ENCODE measurements at places on chromosomes 12 and 14. TPM values are rescaled to one million over a fixed set of nuclear protein-coding genes. Genes with fewer than 3 reads are reported as not detected.

The DPPA3 gene
- not detected for total RNA-seq

The LRRK2 gene
- 44.1 TPM for total RNA-seq

The OTOGL gene
- total RNA-seq: 4.5 TPM

The ARHGDIB gene
- total RNA-seq: 56.6 TPM

The JPH4 gene
- 2.7 TPM for total RNA-seq

The DCN gene
- total RNA-seq: 3,503 TPM

The KRT72 gene
- not detected for total RNA-seq

The ABCC9 gene
- total RNA-seq: 75.2 TPM

The NRXN3 gene
- total RNA-seq: 3.9 TPM

The PSMB5 gene
- 70.3 TPM for total RNA-seq

The GLIPR1L2 gene
- total RNA-seq: 2.4 TPM

The FGF6 gene
- total RNA-seq: 0.74 TPM

The TSHR gene
- total RNA-seq: 1.1 TPM

The SERPINA9 gene
- total RNA-seq: not detected

The BLOC1S1 gene
- 48.4 TPM for total RNA-seq

The INHBC gene
- total RNA-seq: not detected

The ARMH4 gene
- 39.9 TPM for total RNA-seq

The KLHL42 gene
- total RNA-seq: 70.0 TPM

The KSR2 gene
- 0.32 TPM for total RNA-seq

The RNFT2 gene
- 1.1 TPM for total RNA-seq

The ACSS3 gene
- total RNA-seq: 39.7 TPM

The PDE3A gene
- total RNA-seq: 63.7 TPM

The LIN7A gene
- 31.2 TPM for total RNA-seq

The CTSG gene
- total RNA-seq: 9.8 TPM

The PSME1 gene
- 78.0 TPM for total RNA-seq

The KRT85 gene
- not detected for total RNA-seq

The FOXN4 gene
- not detected for total RNA-seq

The TMTC2 gene
- 95.3 TPM for total RNA-seq

The PLEK2 gene
- total RNA-seq: 4.0 TPM

The PITPNM2 gene
- total RNA-seq: 4.5 TPM

The DNAI7 gene
- total RNA-seq: 1.9 TPM

The IAPP gene
- total RNA-seq: not detected

The EML1 gene
- total RNA-seq: 77.1 TPM

The SMOC1 gene
- total RNA-seq: 8.0 TPM

The SOAT2 gene
- total RNA-seq: not detected

The KCNK13 gene
- 0.32 TPM for total RNA-seq

The RIN3 gene
- 9.1 TPM for total RNA-seq

The LMNTD1 gene
- 2.3 TPM for total RNA-seq

The FAM186B gene
- 0.16 TPM for total RNA-seq

The ANO6 gene
- 163 TPM for total RNA-seq

The MGAT4C gene
- 12.1 TPM for total RNA-seq

All from urinary bladder (tissue), 4 donors.